ENCODE measurements at places on chromosomes 7 and 10.
A peak's percentile ranks its signal among the peaks of the same experiment; 100 is the strongest.

GRCh38 chr7:102425639-102426267 is 7.6 kb upstream of the ORAI2 start:
- peak; percentile 45 for DNase-seq

DNA sequence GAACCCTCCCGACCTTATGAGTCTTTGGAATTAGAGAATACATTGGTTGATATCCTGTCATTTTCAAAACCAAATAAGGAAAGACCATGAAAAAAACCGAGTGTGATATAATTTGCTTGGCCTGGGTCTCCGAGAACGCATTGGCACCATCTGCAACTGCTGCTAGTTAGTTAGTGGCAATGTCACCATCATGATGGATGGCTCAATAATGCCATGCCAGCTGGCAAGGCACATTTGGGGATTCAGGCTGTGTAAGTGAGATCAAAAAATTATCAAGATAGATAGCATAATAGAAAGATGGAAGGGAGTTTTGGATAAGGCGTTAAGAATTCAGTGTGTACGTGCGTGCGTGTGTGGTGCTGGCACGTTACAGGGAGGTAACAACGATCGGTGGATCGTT is 134.7 kb upstream of the TCERG1L start:
- DNase-seq: no peak

- no peak for DNase-seq
Observed at GRCh38 chr7:134757938-134758337, 21.5 kb upstream of the CALD1 start.

DNA sequence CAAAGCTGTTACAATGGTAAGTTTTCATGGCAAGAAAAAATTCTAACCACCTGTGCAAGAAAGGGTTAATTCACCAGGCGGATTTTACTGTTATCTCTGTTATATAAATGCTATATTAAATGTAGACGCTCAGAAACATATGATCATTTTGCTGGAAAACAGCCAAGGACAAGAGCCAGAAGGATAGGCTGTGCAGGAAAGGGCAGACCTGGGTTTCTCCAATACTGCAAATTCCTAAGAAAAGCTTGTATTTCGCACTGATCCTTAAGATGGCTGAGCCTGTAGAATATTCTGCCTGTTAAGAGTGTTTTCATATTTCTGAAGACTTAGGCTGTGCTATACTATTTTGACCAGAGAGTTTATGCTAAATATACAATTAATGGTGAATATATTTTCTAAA is 564.1 kb upstream of the KCND2 start:
- no peak for DNase-seq

- DNase-seq: peak; percentile 33
Observed at GRCh38 chr10:37667736-37668135, 189.7 kb downstream of the ZNF248 start.

DNA sequence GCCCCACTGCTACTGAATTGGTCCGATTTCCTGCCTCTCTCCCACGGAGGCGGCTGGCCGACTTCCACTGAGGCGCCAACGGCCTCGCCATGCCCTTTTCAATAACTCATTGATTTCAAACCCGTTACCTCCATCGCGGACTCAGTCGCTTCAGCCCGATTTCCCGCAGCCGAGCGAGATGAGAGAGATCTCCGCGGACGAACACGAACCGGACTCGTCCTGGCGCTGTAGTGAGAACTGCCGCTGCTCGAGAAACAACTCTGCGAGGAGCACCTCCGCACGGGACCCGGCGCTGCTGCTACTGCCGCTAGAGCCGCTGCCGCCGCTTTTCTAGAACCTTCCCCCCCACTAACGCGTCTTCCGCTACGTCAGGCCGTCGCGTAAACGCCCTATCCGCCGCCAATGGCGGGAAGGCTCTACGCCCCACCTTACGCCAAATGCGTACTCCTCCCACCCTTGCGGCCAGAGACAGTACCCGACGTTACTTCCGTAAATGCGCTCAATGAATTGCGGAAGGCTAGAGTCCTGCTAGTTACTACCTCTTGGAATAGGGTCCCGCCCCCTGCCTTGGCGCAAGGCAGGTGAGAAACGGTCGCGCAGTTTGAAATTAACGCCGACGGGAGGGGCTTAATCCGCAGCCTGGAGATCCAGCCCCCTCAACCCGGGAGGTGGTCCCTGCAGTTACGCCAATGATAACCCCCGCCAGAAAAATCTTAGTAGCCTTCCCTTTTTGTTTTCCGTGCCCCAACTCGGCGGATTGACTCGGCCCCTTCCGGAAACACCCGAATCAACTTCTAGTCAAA is at the start of gene HNRNPA2B1:
Gene HNRNPA2B1, minus strand, starts transcription at position 303 of the 803 bp plus-strand sequence. Its CDS starts 169 bp downstream, at position 134.
- DNase-seq: peak; percentile 99

DNA sequence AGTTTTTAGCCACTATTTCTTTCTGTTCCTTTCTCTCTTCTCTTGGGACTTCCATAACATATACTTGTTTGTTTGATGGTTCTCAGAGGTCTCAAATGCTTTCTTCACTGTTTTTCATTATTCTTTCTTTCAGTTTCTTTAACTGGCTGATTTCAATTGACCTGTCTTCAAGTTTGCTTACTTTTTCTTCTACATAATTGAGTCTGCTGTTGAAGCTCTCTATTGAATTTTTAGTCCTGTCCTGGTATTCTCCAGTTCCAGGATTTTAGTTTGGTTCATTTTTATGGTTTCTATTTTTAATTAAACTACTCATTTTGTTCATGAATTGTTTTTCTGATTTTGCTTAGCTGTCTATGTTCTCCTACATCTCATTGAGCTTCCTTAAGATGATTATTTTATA is 1305.3 kb upstream of the CELF2 start:
- no peak for DNase-seq

DNA sequence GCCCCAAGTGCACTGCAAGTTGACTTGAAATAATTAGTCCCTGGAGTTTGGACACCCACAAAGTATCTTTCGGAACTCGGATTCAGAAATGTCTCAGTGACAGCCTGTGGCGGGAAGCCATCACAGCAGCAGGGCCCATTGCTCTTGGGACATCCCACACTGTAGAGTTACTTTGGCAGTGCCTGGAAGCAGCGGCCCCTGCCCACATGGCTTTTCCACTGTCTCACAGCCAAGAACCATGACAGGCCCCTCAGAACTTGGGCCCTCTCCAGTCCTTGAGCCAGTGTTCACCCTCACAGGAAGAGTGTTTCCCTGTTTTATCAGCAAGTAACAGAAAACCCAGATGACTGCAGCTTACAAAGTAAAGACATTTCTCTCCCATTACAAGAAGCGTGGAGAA is 477.0 kb upstream of the GALNT17 start:
- no peak for DNase-seq

- DNase-seq: no peak
Observed at GRCh38 chr10:75266945-75267344, 31.2 kb upstream of the COMTD1 start.

- peak; percentile 60 for DNase-seq
Observed at GRCh38 chr10:102752934-102753664, 9.4 kb downstream of the WBP1L start.

DNA sequence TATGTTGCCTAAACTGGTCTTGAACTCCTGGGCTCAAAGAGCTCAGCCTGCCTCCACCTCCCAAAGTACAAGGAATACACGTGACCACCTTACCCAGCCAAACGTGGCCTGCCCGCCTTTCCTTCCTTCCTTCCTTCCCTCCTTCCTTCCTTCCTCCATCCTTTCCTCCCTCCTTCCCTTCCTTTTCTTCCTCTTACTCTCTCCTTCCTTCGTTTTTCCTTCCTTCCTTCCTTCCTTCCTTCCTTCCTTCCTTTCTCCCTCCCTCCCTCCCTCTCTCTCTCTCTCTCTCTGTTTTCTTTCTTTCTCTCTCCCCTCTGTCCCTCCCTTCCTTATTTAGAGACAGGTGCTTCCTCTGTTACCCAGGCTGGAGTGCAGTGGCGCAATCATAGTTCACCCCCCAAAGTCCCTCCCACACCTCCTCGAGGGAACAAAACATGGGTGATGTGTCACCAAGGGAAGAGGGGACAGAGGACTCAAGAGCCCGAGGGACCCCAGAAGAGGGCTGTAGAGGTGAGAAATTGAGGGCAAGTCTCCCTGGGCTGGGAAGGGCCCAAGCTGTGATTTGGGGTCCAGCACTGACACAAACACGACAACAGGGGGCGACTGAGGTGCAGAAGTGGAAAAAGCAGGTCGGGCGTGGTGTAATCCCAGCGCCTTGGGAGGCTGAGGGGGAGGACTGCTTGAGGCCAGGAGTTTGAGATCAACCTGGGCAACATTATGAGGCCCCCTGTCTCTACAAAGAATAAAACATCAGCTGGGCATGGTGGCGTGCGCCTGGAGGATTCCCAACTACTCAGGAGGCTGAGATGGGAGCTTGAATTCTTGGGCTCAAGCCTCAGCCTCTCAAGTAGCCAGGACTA is 28.1 kb downstream of the EPHB4 start:
- peak; percentile 87 for DNase-seq

DNA sequence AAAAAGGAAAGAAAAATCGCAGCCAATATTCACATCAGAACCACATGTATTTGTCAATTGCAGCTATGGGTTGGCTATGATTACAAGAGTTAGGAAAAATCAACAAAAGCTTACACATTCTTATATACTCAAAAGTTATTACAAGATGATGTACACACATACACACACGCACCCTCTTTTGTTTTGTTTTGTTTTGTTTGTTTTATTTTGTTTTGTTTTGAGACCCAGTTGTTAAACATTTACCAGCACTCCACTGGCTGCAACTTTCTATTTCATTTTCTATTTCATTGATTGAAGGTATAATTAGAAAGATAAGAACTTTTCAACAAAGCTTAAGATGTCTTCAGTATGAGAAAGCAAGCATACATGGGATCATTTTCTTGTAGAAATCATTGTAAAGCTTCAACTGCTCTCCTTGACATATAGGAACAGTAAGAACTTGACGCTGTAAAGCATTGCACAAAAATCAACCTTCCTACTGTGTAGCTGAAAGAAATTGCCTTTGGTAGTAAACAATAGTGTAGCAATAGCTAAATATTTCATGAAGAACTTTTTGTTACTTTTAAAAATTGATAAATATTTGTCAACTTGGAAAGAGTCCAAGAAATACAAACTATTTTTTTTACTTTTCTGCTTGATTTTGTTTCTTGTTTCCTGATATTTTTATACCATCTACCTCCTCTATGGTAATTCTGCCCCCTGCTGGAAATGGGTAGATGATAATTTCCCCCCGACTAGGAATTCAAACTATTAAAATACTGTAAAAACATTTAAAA is 205.9 kb downstream of the MBL2 start:
- peak; percentile 28 for DNase-seq

DNA sequence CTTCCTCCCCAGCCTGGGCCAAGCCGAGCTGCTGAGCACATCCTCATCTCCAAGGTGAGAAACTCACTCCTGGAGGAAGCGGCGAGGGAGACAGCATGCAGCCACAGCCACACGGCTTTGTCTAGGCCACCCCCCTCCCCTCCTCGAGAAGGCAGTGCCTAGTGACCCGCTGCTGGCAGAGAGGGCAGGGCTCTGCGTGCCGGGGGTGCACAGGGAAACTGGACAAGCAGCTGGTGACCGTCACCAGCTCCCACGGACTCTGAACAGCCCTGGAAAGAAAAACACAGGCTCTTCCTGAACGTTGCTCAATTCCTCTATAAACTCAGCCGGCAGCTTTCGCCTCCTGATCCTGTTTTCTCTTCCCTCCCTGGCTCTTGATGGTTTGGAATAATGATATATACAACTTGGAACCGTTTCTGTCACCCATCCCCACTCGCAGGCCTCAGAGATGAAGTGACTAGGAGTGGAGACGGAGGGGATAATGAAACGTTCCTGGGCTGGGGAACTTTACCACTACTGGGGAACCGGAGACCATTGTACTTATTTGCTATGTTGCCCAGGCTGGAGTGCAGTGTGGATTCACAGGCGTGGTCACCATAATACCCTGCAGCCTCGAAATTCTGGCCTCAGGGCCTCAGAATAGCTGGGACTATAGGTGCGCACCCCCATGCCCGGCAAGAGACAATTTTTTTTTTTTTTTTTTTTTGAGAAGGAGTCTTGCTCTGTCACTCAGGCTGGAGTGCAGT is 19.3 kb downstream of the PAPOLB start:
- no peak for DNase-seq

Measured in KBM-7 (cell line).